ENCODE measurements at places on chromosomes 6 and 20. TPM values are rescaled to one million over a fixed set of nuclear protein-coding genes. Genes with fewer than 3 reads are reported as not detected.

The CCR6 gene
- polyA plus RNA-seq, result 205 TPM

The RAET1E gene
- polyA plus RNA-seq, result not detected

The THBD gene
- 0.19 TPM for polyA plus RNA-seq

The STK4 gene
- 169 TPM for polyA plus RNA-seq

The KCNQ2 gene
- not detected for polyA plus RNA-seq

The STX11 gene
- polyA plus RNA-seq, result 2.8 TPM

The KIAA1586 gene
- polyA plus RNA-seq, result 5.7 TPM

The NMBR gene
- not detected for polyA plus RNA-seq
